ENCODE measurements at places on chromosomes 4 and X. TPM values are rescaled to one million over a fixed set of nuclear protein-coding genes. Genes with fewer than 3 reads are reported as not detected.

Gene AWAT2
- total RNA-seq: not detected

Gene HHIP
- total RNA-seq: 2.5 TPM

Gene RBMXL3
- total RNA-seq: not detected

Gene FHDC1
- 7.2 TPM for total RNA-seq

Gene GC
- total RNA-seq: not detected

Gene FHIP1A
- 3.8 TPM for total RNA-seq

Gene POF1B
- not detected for total RNA-seq

Gene CSAG2
- not detected for total RNA-seq

Gene FRMPD4
- 34.1 TPM for total RNA-seq

Gene FOXR2
- not detected for total RNA-seq

Gene SPOCK3
- 10.3 TPM for total RNA-seq

Gene NKX3-2
- not detected for total RNA-seq

Gene GAGE13
- not detected for total RNA-seq

Gene PHEX
- 3.1 TPM for total RNA-seq

Gene SOWAHB
- 3.4 TPM for total RNA-seq

Gene SSX4
- not detected for total RNA-seq

Gene TMEM131L
- total RNA-seq: 81.7 TPM

Gene ABCG2
- 15.0 TPM for total RNA-seq

Gene USP17L13
- total RNA-seq: not detected

Gene TMPRSS11A
- total RNA-seq: not detected

Gene TNMD
- total RNA-seq: not detected

Gene TRIM75
- not detected for total RNA-seq

Gene ADGRG4
- total RNA-seq: not detected

Gene EREG
- total RNA-seq: not detected

Gene SYTL5
- 2.2 TPM for total RNA-seq

Gene CENPVL1
- total RNA-seq: 2.5 TPM

Gene SLC2A9
- 7.2 TPM for total RNA-seq

Gene FAM47E
- 6.6 TPM for total RNA-seq

Gene SMIM43
- 0.94 TPM for total RNA-seq

Gene IL1RAPL2
- 12.8 TPM for total RNA-seq

Gene MGAT4D
- total RNA-seq: not detected

Gene RPS3A
- total RNA-seq: 2,102 TPM

Gene NSG1
- total RNA-seq: 220 TPM

Gene PJA1
- total RNA-seq: 111 TPM

Gene NKX6-1
- total RNA-seq: not detected

Gene TRIM2
- total RNA-seq: 900 TPM

Gene NEUROG2
- total RNA-seq: 13.1 TPM

Gene SSX2B
- total RNA-seq: not detected

Gene SATL1
- total RNA-seq: 3.1 TPM
